ENCODE measurements at places on chromosomes 4 and X.

- no peak for DNase-seq
Measured at GRCh38 chr4:78870056-78870455, 69.2 kb downstream of the PAQR3 start.

GRCh38 chrX:43238461-43238945, 417.6 kb upstream of the MAOA start:
- DNase-seq = no peak

- no peak for DNase-seq
Measured at GRCh38 chrX:1316527-1316926, 20.1 kb upstream of the IL3RA start.

- DNase-seq = no peak
Measured at GRCh38 chr4:79678472-79679202, 270.6 kb upstream of the GK2 start.

DNA sequence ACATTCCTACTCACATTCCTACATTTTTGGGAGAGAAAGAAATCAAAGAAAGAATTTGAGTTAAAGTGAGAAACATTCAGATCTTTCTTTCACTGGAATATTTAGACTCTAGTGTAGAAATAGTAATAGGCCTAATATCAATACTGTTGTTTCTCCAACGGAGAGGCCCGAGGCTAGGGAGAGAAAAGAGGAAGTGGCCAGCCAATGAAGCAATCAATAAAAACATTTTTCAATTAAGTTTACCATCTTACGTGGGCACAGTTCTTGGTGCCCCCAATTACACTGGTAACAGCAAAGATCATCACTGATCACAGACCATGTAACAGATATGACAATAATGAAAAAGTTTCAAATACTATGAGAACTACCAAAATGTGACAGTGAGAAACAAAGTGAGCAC, 281.4 kb downstream of the GPM6A start:
- no peak for DNase-seq

DNA sequence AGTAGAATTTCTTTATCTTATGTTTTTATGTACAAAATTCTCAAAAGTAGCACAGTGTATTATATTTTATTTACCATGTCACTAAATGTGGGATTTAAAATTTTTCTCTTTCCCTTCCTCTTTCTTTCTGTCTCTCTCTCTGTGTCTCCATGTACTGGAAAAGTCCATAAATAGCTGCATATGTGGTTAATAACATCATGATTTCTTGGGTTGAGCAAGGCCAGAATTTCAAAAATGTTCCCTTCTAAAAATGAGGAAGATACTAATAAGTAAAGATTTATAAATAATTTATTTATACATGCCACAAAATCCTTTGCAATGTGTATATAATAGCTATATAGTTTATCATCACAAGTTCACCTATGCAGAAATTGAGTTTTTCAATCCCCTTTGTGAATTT, 29.1 kb upstream of the DKK2 start:
- no peak for DNase-seq

DNA sequence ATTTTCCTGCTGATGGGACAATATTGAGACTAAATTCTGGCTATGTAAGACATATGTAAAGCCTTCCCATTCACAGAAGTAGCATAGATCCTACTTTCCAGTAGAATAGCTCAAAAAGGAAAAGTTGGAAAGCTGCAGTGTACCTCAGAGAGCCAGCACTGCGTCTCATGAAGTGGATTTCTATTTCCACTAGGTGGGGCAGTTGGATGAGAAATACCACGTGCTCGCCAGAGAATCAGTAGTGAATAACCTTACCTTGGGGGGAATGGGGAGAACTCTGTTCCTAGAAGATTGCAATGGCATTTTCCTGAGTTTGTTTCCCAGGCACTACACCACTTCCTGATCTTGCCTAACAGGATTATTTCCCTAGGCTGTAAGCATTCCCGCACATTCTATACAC, 907.1 kb downstream of the FSTL5 start:
- no peak for DNase-seq

DNA sequence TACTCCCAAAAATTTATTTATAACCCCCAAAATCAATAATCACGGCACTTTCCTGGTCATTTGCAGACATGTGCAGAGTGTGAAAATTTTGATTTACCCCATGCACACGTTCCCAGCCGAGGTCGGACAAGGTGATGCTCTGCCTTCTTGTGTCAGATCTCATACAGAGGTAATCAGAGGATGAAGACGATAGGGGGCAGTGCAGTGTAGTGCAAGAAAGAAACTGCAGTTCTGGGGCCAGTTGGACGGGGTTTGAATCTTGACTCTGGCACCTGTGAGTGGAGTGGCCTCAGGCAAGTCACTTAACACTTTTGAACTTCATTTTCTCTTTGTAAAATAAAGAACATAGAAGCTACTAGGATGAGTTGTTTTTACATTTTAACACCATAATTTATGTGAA, 88.4 kb downstream of the FRMPD3 start:
- DNase-seq = peak; percentile 6

GRCh38 chrX:100315566-100315965, 94.5 kb downstream of the PCDH19 start:
- no peak for DNase-seq

- no peak for DNase-seq
Measured at GRCh38 chr4:80069108-80069836, 3.8 kb downstream of the ANTXR2 start.

DNA sequence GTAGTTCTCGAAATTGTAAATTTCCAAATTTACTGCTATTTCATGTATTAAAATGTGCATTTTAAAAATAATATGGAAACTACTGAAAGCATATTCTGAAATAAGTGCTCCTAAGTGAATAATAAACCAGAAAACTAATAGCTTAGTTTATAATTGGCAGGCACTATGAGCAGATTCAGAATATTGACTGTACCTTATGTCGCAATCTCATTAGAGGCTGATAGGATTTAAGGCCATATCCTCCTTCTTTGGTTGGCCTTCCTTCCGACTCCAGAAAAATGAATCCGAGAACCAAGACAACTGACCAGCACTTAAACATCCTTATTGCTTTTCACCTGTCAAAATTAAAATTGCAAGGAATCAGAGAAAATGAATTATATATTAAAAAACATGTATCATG, 52.7 kb downstream of the FSTL5 start:
- DNase-seq = no peak

DNA sequence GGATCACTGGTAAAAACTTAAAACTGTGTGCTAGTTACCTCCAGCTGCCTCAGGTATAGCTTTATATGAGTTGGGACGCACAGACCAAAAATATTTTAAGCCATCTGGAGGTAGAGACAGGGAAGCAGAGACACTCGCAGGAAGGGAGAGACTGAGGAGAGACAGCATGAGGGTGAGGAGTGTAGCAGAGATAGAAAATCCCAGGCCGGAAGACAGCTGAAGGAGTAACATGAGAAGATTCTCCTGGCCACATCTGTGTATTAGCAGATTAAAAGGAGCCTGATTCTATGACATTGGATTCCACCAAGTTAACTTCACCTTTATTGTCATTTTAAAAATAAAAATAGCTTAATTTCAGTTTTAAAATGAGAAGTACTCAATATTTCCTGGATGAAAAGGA, 84.3 kb downstream of the PDLIM5 start:
- no peak for DNase-seq

GRCh38 chr4:87530868-87531267, 1.7 kb upstream of the SPARCL1 start:
- DNase-seq = peak; percentile 18

GRCh38 chr4:173746424-173746823, 216.4 kb upstream of the HAND2 start:
- no peak for DNase-seq

DNA sequence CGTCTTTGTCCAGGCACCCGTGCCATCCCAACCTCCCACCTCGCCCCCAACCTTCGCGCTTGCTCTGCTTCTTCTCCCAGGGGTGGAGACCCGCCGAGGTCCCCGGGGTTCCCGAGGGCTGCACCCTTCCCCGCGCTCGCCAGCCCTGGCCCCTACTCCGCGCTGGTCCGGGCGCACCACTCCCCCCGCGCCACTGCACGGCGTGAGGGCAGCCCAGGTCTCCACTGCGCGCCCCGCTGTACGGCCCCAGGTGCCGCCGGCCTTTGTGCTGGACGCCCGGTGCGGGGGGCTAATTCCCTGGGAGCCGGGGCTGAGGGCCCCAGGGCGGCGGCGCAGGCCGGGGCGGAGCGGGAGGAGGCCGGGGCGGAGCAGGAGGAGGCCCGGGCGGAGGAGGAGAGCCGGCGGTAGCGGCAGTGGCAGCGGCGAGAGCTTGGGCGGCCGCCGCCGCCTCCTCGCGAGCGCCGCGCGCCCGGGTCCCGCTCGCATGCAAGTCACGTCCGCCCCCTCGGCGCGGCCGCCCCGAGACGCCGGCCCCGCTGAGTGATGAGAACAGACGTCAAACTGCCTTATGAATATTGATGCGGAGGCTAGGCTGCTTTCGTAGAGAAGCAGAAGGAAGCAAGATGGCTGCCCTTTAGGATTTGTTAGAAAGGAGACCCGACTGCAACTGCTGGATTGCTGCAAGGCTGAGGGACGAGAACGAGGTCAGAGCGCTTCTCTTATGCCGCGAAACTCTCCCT, at the start of gene TET2:
TSS of gene TET2 (plus strand) at position 601 of the 740 bp plus-strand sequence. CDS start 87,067 bp downstream, outside the sequence.
- DNase-seq = peak; percentile 59

- DNase-seq = no peak
Measured at GRCh38 chrX:39921838-39922237, 175.9 kb downstream of the BCOR start.

DNA sequence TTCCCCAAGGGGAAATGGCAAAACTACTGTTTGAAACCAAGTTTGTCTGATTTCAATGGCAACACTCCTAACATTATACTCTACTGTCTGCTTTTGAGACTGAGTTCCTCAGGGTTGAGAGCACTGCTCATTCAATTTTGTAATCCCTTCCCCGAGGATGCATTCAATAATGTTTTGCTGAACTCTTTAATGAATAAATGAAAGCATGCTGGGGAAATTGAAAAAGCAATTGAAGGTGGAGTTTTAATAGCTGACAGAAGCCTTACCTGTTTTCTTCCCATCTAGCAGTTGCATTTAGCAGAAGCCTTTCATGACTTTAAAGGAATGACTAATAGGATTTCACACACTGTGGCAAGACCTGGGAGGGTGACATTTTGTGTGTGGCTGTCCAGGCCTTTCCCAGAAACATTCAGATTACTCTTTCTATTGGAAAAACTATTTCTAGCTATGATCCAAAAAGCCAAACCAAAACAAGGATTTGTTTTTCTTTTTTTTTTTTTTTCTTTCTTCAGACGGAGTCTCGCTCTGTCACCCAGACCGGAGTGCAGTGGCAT, 45.1 kb downstream of the DTHD1 start:
- DNase-seq = no peak

- DNase-seq = no peak
Measured at GRCh38 chr4:122833999-122834398, 7.4 kb downstream of the FGF2 start.

DNA sequence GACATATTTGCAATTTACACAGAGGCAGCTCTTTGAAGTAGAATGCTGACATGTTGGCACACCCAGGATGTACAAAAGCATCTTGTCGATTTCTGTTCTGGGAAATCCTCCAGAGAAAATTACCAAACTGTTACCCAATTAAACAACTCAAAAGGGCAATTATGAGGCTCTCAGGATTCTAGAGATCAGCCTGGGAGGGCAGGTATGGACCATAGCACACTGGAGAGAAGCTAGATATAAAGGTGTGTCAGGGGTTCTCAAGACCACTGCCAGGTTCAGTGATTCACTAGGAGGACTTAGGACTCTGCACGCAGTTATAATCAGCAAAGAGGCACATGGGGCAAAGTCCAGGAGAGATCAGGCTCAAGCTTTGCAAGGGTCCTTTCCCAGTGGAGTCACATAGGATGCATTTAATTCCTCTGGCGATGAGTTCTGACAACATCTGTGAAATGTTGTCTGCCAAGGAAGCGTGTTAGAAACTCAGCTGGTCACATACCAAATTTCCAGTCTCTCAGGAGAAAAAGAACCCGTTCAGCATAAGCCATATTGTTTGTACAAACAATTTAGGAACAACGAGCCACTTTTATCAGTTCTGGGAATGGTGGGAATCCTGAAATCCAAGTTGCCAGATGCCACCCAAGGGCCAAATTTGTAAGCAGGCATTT, 100.8 kb downstream of the SYTL5 start:
- DNase-seq = no peak

DNA sequence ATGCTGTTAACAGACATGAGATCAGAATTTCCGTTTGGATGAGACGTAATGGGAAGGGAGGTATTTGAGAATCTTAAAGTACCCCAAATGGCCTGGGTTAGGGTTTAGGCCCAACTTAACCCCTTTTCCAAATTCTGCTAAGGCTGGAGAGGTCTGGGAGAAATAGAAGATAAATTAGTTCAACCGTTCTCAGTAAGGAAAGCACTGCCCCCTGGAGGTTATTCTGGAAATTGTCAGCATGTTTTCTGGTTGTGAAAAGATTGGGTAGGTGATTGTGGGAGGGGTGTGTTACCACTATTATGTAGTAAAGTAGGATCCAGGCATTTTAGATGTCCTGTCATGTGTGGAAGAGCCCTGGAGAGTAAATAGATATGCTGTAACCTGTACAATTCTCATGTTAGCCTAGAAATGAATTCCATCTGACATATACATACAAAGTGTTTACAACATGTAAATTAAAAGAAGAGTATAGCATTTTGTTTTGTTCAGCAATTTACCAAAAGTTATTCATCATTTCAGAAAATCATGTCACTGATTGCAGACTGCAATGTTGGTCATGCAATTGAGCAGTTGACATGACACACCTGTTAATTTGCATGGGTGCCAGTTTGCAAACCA, 26.8 kb upstream of the GRXCR1 start:
- DNase-seq = peak; percentile 28

- DNase-seq = no peak
Measured at GRCh38 chr4:47737326-47737725, 100.5 kb downstream of the CORIN start.

- no peak for DNase-seq
Measured at GRCh38 chr4:99723612-99724011, 66.0 kb upstream of the C4orf54 start.

GRCh38 chr4:177301126-177301639, 8.5 kb upstream of the NEIL3 start:
- DNase-seq = no peak

DNA sequence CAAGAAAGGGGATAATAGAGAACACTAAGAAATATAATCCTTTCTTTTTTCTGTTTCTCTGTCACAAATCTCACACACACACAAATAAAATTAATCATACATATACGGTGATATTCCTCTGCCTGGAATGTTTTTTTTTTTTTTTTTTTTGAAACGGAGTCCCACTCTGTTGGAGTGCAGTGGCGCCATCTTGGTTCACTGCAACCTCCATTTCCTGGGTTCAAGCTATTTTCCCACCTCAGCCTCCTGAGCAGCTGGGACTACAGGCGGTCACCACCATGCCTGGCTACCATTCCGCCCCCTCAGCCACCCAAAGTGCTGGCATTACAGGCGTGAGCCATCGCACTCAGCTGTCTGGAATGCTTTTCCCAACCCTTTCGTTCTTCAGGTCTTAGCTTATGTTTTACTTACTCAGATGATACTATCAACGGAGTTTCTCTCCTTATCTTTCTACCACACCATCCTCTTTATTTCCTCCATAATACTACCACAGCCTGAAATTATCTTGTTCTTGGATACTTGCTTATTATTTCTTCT, 69.3 kb downstream of the ANKRD17 start:
- no peak for DNase-seq

- peak; percentile 75 for DNase-seq
Measured at GRCh38 chr4:16684097-16684496, 214.3 kb downstream of the LDB2 start.

- DNase-seq = no peak
Measured at GRCh38 chrX:42246814-42247213, 323.5 kb upstream of the CASK start.
